Stimulated activated CD8-positive, alpha-beta memory T cell treated with anti-CD3 and anti-CD28 coated beads, Interleukin-7, amount 100 ng/mL, for 1 hour (primary cell): ENCODE measurements at places on chromosomes 1 and 21.

GRCh38 chr1:121408354-121408753, 223.6 kb downstream of the SRGAP2C start:
- no peak for DNase-seq

DNA sequence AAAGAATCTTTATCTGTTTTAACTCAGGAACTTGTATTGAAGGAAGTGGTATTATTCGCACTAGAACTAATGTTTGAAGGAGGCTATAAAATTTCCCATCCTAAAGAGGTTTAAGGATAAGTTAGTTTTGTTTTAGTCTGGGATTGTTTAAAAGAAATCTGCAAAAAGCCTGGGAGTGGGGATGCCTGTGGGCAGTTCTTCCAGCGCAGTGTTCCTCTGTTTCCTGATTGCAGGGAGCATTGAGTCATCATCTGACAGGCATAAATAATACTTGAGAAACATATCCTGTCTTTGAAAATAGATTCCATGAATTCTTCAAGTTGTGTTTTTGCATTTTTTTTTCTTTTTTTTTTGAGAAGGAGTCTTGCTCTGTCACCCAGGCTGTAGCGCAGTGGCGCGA, 350.8 kb upstream of the PTBP2 start:
- no peak for DNase-seq

DNA sequence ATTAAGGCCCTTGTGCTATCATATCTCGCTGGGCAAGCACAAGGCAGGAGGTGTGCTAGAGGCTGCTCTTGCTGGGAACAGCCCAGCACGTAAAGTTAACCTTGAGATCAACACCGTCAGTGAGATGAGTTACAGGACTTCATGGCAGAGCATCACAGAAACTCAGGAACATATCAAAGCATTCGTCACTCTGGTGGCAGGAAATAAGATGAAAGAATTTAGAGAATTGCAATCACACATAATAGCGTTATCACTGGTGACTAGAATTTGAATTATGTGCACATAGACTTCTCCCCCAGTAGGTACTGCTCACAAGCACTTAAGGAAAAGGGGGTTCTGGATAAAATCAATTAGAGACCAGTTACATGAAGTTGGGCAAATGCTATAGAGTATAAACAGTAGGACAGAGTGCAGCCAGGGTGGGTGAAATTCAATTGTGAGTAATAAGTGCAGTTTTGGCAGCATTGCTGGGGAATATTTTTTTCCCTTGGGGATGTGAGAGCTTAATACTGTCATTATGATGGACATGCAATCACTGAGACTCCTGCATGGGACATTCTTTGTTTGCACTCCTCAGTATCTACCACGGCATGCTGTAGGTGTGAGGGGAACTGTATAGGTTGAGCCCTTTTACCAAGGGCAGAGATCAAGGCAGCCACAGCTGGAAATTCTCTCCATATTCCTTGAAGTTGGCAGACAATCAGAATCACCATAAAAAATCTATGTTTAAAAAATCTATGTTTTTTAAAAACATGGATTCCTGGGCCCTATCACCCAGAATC, 44.2 kb upstream of the ARHGAP29 start:
- no peak for DNase-seq

DNA sequence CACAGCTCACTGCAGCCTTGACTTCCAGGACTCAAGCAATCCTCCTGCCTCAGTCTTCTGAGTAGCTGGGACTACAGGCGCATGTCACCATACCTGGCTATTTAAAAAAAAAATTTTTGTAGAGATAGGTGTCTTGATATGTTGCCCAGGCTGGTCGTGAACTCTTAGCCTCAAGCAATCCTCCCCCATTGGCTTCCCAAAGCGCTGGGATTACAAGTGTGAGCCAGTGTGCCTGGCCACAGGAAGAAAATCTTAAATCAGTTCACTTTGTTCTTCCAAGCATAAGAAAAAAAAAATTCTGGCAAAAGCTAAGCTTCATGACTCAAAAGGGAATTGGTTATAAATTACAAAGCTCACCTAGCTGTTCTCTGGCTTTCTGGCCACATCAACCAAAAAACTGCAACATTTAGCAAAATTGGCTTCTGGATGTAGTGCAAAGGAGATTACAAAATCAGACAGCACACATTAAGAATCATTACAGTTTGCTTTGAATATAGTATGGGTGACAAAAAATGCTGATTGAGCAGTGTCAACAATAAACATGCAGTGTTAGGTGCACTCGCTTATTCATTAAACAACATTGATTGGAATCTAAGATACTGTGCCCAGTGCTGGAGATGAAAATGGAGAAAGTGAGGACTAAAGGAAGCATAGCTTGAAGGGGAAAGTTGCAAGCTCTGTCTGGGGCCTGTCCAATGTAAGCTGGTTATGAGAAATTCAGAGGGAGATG, 76.7 kb downstream of the KCTD3 start:
- no peak for DNase-seq

GRCh38 chr21:42684109-42684916, 30.9 kb downstream of the PDE9A start:
- no peak for DNase-seq

GRCh38 chr1:5428351-5428750, 563.9 kb downstream of the NPHP4 start:
- no peak for DNase-seq

DNA sequence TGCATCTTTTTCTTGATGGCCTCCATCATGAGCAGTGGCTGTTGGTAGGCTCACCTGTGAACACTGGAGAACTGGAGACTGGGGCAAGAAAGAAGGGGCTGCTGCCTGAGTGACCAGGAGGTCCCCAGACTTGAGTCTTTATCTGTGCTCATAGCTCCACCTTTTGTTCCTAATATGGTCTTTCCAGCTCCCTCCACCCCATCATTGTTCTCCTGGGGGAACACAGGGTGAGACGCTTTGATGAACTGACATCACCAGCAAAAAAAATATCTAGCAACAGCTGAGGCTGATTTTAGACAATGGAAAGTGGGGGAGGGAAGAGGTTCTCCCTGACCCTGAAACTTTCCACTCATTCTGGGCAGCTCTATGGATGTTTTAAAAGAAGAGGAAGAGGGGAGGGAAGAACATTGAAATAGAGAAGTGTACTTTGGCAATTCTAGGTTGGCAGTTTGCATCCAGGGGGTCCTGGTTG, at the start of gene TPM3:
Gene TPM3, minus strand, starts transcription at position 111 of the 472 bp plus-strand sequence. Its CDS starts 82 bp downstream, at position 29.
- DNase-seq = no peak

DNA sequence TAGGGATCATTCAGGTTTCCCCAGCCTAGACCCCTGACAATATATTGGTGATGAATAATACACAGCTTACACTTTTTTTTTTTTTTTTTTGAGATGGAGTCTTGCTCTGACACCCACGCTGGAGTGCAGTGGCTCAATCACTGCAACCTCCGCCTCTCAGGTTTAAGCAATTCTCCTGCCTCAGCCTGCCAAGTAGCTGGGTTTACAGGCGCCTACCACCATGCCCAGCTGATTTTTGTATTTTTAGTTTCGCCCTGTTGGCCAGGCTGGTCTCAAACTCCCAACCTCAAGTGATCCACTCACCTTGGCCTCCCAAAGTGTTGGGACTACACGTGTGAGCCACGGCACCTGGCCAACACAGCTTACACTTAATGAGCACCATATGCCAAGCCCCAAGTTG, 7.2 kb downstream of the VASH2 start:
- no peak for DNase-seq

DNA sequence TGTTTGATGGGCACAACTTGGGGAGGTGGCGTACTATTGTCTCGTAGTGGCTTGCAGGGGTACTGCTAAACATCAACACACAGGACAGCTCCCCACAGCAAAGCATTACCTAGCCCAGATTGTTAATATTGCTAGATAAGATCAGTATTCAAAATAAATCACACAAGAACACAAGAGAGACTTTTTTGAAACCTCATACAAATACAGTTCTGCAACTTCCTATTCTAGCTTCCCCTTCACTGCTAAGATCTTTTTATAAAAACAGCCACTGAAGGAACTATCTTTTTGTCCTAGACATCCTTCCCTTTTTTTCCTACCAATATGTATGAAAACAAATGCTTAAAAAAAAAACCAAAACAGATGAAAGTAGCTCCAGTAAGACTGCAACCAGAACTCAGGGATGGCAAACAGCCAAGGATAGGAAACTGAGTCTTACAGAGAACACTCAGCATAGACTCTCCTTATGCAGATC, 137.8 kb upstream of the KRTAP19-8 start:
- DNase-seq = no peak

DNA sequence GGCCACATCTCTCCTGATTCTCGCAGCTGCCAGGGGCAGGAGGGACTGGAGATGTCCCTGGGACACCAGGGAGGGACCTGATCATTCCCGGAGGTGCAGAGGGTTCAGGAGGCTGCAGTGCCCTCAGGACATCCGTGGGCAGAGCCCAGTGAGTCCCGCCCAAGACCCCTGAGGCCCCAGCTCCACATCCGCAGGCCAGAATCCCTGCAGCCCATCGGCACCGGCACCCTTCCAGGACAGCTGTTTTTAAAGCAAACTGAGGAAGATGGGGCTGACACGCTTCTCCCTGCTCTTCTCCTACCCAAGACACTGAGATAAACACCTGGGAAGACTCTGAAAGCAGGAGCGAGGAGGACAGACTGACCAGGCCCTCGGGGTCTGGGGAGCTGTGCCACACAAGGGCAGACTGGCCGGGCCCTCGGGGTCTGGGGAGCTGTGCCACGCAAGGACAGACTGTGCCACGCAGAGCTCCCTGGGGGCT, 25.5 kb downstream of the SLC19A1 start:
- no peak for DNase-seq

GRCh38 chr1:98735756-98736155, 74.2 kb downstream of the SNX7 start:
- DNase-seq = no peak

- DNase-seq = no peak
Observed at GRCh38 chr21:45557616-45558043, 15.4 kb upstream of the SLC19A1 start.

- DNase-seq = no peak
Observed at GRCh38 chr1:116310180-116310579, 62.9 kb upstream of the ATP1A1 start.

- DNase-seq = no peak
Observed at GRCh38 chr1:5585256-5585655, 407.0 kb downstream of the NPHP4 start.

DNA sequence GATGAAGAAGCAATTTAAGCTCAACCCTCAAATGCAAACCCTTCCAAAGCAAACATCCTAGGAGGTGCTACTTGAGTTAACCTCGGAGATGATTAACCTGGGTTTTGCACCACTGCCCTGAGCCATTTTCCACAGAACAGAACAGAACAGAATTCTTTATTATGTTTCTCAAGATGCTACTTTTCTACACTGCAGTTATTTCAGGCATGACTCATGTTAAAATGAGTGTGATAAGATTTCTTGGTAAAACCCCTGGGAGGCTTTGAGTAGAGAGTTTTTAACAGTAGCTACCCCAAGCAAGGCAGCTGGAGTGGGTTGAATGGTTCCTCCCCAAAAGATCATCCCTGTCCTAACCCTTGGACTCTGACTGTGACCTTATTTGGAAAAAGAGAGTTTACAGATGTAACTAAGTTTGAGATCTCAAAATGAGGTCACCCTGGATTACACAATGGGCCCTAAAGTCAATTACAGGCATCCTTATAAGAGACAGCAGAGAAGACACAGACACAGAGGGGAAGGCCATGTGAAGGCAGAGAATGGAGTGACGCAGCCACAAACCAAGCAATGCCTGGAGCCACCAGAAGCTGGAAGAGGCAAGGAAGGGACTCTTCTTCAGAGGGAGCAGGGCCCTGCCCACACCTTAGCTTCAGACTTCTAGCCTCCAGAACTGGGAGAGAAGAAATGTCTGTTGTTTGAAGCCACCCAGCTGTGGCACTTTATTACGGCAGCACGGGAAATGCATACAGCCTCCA, 153.4 kb downstream of the ETS2 start:
- no peak for DNase-seq

GRCh38 chr1:241714321-241715218, 62.5 kb downstream of the WDR64 start:
- no peak for DNase-seq

DNA sequence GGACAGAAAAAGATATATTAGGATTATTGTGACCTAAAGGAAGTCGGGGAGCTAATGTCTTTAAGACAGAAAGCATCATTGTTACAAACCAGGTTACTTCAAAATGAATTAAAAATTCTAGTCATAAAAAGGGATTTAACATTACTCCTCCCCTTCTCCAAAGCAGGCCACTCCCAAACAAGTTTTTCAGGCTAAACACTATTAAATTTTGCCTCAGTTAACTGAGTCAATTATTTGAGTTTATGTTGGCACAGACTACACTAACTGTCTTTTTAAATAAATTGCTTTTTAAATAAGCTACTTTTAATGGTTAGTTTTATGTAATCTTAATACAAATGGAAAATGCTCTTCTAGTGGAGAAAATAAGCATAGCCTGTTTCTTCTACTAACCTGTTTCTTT, 395.0 kb upstream of the DUSP10 start:
- no peak for DNase-seq

GRCh38 chr1:99749504-99750347, 16.7 kb downstream of the FRRS1 start:
- no peak for DNase-seq

- DNase-seq = no peak
Observed at GRCh38 chr1:224691148-224691925, 75.2 kb downstream of the CNIH3 start.

DNA sequence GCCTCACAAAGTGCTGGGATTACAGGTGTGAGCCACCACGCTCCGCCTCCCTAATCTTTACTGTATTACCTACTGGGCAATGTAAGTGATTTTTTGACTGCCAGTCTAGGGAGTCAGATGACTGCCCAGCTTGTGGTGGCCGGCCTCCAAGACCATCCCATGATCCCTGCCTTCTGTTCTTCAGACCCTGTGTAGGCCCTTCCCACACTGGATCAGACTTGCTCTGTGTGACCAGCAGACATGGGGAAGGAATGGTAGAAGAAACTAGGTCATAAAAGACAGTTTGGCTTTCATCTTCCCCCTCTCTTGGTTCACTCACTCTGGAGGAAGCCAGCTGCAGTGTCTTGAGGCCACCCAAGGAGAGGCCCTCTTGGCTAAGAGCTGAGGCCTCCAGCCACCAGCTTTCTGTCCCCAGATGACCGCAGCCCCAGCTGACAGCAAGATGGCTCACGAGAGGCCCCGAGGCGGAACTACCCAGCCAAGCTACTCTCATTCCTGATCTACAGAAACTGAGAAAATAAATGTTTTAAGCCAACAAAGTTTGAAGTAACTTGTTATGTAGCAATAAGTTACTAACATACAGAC, 14.5 kb upstream of the CBR3 start:
- no peak for DNase-seq
